Type B pancreatic cell (in vitro differentiated cells): ENCODE measurements at places on chromosomes 13 and 19. TPM values are rescaled to one million over a fixed set of nuclear protein-coding genes. Genes with fewer than 3 reads are reported as not detected.
A peak's percentile ranks its signal among the peaks of the same experiment; 100 is the strongest.

GRCh38 chr13:67859904-67860303 lies 629.8 kb upstream of the PCDH9 start:
- H3K27ac ChIP-seq, result no peak overlapping the region
- no peaks in the 10 kb centered on the region for H3K27me3 ChIP-seq
- no peak overlapping the region for H3K4me3 ChIP-seq
- peaks cover 13% of the 10 kb centered on the region for H3K4me1 ChIP-seq
- no peaks in the 10 kb centered on the region for H3K36me3 ChIP-seq

DNA sequence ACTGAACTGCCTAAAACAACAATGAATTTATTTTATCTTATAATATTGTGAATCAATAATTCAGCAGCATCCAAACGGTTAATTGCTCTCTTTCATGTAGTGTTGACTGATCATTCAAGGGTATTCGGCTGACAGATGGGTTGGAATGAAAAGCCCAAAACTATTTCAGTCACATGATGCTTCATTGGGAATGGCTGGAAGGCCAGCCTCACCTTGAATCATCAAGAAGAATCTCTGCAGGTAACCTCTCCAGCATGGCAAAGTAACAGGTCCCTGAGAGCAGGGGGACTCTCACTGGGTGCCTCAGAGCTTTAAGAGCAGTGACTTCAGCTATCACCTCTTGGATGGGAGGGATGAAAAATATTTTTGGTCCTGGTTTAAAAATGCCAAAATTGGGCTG lies 1395.7 kb downstream of the OLFM4 start:
- no peaks in the 10 kb centered on the region for H3K4me1 ChIP-seq
- H3K27ac ChIP-seq, result no peak overlapping the region
- no peaks in the 10 kb centered on the region for H3K36me3 ChIP-seq
- DNase-seq, result no peak

DNA sequence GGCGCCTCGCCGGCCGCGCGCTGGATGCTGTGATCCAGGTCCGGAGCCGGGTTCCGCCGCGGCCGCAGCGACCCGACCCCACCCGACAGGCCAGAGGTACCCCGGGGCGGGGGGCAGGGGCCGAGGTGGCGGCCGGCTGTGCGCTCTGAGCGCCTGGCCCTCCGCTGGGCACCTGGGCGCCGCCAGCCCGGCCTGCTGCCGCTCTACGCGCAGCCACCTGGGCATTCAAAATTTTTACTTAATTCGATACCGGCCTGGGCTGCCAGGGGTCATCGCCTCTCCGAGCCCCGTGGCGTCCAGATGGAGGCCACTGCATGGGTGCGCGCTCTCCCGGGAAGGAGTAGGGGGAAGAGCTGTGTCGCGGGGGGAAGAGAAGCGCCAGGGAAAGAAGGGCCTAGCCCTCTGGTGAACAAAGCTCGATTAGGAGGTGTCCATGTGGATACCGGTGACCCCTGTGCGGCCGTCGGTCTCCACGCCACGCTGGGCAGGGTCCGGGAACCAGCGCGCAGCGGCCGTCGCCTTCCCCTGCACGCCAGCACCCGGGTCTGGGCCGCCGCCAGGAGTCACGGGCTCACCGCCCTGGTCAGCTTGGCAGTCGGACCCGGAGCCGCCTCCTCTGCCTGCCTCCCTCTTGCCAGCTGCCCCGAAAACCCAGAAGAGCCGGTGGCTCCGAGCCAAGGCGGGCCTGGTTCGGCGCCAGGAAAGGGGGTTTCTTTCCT lies 666 bp downstream of the BIVM start:
- peaks cover 16% of the 10 kb centered on the region for H3K4me1 ChIP-seq
- peaks cover 11% of the 10 kb centered on the region for H3K36me3 ChIP-seq
- peak overlapping the region; percentile 99 for H3K4me3 ChIP-seq
- H3K27me3 ChIP-seq, result no peaks in the 10 kb centered on the region
- peak; percentile 78 for DNase-seq

DNA sequence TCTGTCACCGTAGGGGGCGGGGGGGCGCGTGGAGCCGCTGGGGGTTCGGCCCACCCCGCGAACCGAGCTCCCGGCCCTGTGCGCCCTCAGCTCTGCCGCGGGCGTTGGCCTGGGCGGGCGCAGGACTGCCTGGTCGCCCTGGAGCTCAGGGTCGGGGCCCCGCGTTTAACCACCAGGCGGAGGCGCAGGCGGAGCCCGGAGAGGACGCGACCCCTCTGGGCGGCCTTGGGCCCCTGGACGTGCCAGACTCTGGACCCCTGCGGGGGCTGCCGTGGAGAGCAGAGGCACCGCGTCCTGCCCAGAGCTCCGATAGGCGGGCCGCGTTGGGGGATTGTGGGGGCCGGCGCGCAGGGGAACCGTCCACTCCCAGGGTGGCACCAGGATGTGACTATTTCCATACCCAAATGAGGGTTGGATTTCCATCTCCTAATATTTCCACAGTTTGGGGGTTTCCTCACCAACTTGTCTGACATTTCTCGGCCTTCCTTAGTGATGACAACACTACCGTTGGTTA lies 13.0 kb upstream of the USP29 start:
- H3K27me3 ChIP-seq, result no peaks in the 10 kb centered on the region
- H3K4me3 ChIP-seq, result no peak overlapping the region
- DNase-seq, result peak; percentile 63
- no peaks in the 10 kb centered on the region for H3K4me1 ChIP-seq

DNA sequence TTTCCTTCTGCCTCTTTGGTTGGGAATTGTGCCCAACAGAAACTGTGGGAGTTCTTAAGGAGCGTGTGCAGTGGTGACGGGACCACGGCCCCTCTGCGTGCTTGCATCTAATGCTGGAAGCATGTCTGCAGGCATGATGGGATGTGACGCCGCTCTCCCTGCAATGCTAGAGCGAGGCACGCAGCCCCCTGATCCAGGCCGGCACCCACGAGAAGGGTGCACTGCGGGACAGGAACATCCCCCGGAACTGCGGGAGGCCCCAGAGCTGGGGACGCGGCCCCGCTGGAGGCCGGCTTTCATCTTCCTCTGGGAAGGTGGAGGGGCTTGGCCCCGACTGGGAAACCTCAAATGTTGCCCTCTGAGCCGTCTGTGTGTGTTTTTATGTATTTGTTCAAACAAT lies 32.7 kb downstream of the TMEM255B start:
- peaks cover 8% of the 10 kb centered on the region for H3K27me3 ChIP-seq
- no peak overlapping the region for H3K4me3 ChIP-seq
- DNase-seq, result no peak
- H3K27ac ChIP-seq, result no peak overlapping the region

GRCh38 chr13:106680796-106681472 lies 113.0 kb upstream of the ARGLU1 start:
- no peaks in the 10 kb centered on the region for H3K27me3 ChIP-seq
- H3K27ac ChIP-seq, result no peak overlapping the region
- peaks cover 46% of the 10 kb centered on the region for H3K4me1 ChIP-seq
- no peak overlapping the region for H3K4me3 ChIP-seq
- H3K36me3 ChIP-seq, result no peaks in the 10 kb centered on the region

DNA sequence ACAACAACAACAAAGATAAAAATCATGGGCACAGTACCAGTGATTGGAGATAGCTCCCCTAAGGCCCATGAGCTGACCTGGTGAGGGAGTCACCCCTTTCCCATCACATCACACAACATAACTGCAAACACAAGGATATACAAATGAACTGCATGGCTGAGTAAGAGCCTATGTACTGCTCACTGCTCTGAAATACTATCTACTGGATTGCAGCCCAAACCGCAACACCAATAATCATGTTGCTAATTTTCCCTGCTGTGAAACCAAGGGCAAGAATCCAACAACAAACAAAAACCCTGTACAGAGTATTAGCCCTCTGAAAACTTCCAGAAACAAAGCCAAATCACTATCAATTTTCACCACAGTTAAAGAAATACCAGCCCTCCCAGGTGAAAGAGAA lies 1893.2 kb downstream of the PCDH9 start:
- H3K4me1 ChIP-seq, result peaks cover 10% of the 10 kb centered on the region
- H3K27ac ChIP-seq, result no peak overlapping the region
- no peaks in the 10 kb centered on the region for H3K27me3 ChIP-seq
- DNase-seq, result no peak

The ZNF578 gene
- 0.72 and 1.1 TPM in 2 replicates for total RNA-seq
